ENCODE measurements at places on chromosomes 2 and 18.

DNA sequence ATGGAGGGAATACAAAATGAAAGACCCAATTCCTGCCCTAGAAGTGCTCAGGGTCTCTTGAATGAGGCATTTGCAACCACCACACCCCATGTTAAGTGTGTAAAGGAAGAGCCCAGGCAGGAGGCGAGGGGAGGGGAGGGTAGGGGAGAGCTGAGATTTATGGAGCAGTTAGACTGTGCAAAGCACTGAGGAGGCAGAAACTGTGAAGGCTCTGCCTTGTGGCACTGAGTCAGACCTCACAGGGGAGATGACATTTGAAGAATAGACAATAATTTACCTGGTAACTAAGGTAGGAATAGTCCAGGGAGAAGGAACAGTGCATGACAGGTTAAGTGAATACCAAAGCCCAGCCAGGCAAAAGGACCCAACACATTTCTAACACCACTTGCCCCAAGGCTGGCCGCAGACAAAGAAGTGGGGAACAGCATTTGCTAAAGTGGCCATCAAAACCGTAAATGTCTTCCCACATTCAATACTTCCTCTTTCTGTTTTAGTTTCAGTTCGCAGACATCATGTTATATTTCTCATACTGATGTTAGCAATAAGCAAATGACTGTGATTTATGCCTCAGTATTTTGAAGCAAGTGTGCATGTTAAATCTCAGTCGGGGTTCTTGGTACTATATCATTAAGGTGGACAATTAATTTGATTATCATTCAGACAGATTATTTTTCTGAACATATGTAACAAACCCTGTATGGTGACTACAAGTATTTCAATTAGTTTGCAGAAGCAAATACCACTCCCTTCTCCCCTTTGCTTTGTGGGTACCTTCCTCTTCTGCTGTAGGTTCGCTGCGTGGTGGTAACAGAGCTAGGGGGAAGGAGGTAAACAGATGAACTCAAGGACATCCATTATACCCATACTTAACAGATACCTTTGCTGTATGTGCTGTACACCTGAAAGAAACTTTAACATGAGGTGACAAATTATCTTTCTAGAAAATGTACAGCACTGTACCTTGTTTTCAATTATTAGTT, 27.5 kb downstream of the CDH20 start:
- DNase-seq = no peak

GRCh38 chr18:6521803-6522418, 107.2 kb upstream of the L3MBTL4 start:
- peak; percentile 0 for DNase-seq

DNA sequence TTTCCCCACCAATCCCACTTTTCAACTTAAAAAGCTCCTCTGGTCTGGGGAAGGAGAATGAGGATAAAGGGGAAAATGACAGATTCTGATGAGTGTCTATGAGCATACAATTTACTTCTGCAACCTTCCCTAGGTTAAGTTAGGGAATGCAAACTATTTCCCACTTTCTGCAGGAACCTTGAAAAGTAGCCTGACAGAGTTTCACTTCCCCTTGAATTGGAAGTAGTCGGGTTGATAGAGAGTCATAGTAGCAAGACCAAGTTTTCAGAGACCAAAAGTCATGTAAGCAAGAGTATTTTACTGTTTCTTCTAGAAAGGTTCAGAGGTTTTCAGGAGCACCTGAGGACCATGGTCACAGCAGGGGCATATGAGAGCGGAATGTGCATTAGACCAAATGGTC, 815.1 kb downstream of the CPS1 start:
- no peak for DNase-seq

- no peak for DNase-seq
These were observed 30.2 kb downstream of the ROCK1 start for GRCh38 chr18:21081426-21081825.

- no peak for DNase-seq
These were observed 803 bp upstream of the DES start for GRCh38 chr2:219417374-219417773.

GRCh38 chr2:234377761-234378391, 119.0 kb downstream of the ARL4C start:
- no peak for DNase-seq

DNA sequence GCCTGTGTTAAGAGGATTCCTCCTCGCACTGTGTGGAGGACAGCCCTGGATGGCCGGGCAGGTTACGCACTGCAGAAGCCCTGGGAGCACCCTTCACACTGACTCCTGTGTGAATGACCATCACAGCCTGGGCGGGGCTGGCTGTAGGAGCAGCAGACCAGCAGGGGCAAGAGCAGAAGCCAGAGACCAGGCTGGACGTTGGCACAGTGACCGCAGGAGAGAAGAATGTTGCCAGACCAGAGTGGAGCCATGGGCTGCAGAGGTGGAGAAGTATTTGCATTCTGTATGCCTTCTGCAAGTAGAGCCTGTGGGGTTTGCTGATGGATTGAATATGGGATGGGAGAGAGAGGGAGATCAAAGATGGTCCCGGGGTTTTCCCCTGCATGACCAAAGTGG, 23.1 kb downstream of the LRRFIP1 start:
- no peak for DNase-seq

All from activated CD4-positive, alpha-beta T cell treated with anti-CD3 and anti-CD28 coated beads for 24 hours (primary cell).